ENCODE measurements at places on chromosomes 13 and 19. TPM values are rescaled to one million over a fixed set of nuclear protein-coding genes. Genes with fewer than 3 reads are reported as not detected.

Gene TUBA3C
- total RNA-seq: not detected

Gene EID2B
- total RNA-seq: 3.5 TPM

DNA sequence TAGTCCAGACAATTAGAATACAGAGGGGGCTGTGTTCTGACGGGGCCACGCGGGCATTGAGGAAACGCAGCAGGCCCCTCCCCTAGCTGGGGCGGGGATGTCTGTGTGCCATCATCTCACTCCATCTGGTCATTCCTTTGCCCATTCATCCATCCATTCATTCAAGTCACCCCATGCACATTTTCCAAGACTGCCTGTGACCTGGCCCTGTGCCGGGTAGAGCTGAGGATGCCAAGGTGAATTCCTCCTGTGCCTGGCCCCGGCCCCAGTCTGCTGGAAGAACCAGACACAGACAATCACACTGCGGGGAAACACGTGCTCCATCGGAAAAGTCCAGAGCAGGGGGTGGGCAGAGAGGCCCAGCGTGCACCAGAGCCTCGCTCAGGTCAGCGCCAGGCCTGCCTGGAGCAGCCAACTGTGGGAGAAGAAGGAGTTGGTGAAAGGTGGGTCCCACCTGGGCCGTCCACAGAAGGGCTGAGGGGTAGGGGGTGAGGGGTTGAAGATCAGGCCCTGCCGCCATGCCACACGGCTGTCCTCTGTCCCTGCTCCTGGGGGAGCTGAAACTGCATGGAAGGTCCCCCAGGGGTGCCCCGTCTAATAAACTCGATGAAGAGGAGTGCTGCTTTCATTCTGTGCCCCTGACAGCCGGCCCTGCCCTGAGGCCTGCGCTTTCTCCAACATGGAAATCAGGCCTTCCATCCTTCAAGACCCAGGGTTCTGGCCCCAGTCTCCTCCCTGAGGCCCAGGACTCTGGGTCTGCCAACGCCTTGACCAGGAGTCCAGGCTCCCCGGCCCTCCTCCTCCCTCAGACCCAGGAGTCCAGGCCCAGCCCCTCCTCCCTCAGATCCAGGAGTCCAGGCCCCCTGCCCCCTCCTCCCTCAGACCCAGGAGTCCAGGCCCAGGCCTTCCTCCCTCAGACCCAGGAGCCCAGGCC, 1.6 kb upstream of the CACNG6 start:
- no peak for DNase-seq

Gene PABPC3
- total RNA-seq: 0.64 TPM

DNA sequence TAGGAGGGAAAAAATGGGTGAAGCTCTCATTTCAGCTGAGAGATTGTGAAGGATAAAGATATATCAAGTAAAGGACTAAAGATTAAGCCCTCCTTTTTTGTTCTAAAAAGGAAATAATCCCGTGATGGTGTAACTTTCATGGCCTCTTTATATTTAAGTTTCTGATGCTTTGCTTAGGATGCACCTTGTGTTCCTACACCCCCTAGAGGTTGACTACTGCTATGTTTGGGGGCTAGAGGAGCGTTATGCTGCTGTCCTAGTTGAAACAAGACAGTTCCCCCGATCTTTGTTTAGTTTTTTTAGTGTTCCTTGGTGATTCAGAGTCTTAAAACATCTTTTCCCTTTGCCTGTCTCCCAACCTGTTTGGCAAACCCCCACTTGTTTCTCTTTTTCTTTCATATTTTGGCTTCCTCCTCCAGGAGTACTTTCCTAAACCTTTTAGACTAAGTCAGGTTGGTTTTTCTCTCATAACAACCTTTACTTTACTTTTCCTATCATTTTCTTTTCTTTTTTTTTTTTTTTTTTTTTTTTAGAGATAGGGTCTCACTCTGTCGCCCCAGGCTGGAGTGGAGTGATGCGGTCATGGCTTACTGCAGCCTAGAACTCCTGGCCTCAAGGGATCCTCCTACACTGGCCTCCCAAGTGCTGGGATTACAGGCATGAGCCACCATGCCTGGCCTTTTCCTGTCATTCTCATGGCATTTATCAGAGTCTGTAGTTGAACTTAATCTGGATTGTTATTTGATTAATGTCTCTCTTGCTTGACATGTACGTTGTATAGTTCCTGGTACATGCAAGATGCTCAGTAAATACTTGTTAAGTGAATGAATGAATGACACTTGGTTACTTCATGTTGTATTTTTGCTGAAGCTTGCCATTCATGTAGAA, 2.8 kb downstream of the UBA2 start:
- peak; percentile 51 for DNase-seq

Gene LILRA2
- total RNA-seq: not detected

GRCh38 chr13:70960841-70961443, 852.7 kb upstream of the KLHL1 start:
- DNase-seq: no peak

DNA sequence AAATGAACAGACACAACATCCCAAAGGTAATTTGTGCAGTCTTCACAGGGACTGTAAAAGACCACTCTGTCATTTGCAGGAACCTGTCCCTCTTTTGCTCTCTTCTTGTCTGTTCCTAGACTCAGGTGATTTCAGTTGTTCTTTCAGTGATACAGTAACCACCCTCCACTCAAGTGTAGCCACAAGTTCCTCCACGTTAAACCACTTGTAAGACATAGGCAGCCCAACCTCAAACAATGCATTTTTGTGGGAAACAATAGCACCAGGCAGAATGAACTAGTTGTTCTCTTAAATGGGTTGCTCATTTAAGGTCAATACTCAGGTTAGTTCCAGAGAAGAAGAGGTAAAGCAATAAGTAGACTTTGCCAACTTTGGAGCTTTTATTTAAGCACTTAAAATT, 359.4 kb downstream of the MZT1 start:
- DNase-seq: no peak

DNA sequence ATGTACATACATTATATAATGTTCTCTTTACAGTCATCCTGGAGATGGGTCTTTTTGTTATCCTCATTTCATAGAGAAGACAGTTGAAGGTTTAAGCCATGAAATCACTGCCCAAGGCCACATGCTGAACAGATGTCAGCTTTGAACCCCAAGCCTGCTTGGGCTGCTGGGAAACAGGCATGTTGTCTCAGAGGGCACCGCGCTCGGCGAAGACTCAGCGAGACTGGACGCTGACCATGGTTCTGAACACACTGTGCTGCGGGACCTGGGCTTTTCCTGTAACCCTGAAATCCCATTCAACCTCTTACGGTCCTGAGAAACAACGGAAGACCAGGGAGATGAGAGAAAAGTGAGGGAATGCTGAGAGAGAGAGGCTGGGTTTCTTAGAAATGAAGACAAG, 27.3 kb downstream of the LRFN3 start:
- DNase-seq: peak; percentile 75

- peak; percentile 93 for DNase-seq
Observed at GRCh38 chr19:29610574-29611271, 4.6 kb downstream of the POP4 start.

Gene BCL2L12
- total RNA-seq: 79.6 TPM

DNA sequence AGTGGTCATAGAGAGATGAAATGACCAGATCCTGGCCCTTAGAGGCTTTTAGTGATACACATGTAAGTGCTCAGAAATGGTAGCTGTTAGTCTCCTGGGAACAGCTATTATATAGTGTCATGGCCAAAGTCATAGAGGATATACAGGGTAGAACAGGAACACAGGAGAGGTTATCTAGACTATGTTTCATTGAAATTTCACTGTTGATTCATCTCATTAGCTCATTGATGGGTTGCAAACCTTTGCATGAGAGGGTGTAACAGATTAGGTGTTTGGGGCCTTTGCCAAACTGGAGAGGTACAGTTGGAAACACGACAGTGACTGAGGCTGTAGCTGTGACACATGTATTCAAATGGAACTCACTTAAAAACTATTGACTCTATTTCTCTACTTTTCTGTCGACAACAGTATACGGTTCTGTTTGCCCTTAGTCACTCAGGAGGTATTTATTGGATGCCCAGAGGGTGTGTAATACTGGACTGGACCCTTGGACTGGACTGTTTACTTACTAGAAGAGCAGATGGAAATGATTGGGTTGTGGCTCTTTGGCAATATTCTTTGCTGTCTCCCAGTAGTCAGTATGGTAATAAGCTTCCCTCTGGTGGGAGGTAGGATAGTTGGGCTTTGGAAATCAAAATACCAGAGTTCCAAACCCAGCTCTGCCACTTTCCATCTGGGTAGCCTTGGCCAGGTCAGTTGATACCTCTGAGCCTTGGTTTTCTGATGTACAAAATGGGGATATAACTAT, 29.8 kb downstream of the ARHGAP35 start:
- no peak for DNase-seq

- DNase-seq: peak; percentile 18
Observed at GRCh38 chr13:21060338-21061028, 903 bp downstream of the LATS2 start.

- DNase-seq: peak; percentile 60
Observed at GRCh38 chr19:46919324-46919723, 58.5 kb downstream of the ARHGAP35 start.

- no peak for DNase-seq
Observed at GRCh38 chr19:48310227-48310626, 15.1 kb upstream of the EMP3 start.

- DNase-seq: no peak
Observed at GRCh38 chr13:90746230-90746629, 601.3 kb upstream of the MIR17HG start.

Gene SHANK1
- total RNA-seq: not detected

Gene SIAH3
- 0.18 TPM for total RNA-seq

Gene SMIM44
- total RNA-seq: not detected

DNA sequence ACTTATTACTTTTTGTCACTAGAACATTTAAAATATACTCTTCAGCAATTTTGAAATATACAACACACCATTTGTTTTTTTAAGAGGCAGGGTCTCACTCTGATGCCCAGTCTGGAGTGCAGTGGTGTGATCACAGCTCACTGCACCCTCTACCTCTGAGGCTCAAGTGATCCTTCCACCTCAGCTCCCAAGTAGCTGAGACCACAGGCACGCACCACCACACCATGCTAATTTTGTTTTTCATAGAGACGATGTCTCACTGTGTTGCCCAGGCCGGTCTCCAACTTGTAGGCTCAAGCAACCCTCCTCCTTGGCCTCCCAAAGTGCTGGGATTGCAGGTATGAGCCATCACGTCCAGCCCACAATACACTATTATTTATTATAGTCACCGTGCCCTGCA, 2.6 kb downstream of the IGFL2 start:
- no peak for DNase-seq

DNA sequence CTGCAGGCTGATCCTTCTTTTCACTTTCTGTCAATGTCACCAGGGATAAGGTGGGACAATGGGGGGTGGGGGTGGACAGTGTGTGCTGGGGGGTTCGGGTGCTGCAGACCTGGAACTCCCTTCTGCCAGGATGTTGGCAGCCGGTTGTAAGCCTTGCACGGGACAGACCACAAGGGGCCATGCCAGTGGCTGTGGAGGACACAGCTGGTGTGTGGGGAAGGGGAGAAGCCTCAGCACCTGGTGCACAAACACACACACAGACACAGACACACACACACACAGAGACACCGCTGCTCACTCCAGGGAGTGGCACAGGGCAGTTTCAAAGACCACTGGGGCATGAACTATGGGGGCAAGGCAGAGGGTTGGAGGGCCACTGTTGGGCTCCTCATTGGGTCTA, 3.6 kb downstream of the F2RL3 start:
- no peak for DNase-seq

DNA sequence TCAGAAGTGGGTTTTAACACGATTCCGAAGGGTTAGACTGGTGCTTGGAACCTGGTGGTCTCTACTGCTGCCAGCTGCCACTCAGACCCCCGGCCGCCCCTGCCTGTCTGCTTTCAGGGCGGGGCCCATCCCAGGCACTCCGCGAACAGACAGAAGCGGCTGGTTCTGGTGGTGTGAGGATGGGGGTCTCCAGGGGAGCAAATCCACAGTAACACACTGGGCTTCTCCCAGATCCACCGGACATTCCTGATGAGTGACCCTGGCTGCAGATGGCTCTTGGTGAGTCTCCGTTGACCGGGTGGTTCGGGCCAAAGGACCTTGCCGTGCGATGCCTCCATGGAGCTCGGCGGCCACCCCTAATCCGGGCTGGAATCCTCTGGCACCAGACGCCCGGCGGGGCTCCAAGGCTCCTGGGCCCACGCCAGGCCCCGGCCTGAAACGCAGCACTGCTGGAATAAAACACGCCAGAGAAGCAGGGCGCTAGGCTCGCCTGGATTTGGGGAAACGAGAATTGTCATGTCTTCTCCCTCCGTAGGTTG, 2.1 kb upstream of the PTBP1 start:
- DNase-seq: no peak

Gene BEST2
- not detected for total RNA-seq

- no peak for DNase-seq
Observed at GRCh38 chr19:30064348-30064699, 122.3 kb downstream of the URI1 start.

Gene IL17D
- total RNA-seq: 0.19 TPM

DNA sequence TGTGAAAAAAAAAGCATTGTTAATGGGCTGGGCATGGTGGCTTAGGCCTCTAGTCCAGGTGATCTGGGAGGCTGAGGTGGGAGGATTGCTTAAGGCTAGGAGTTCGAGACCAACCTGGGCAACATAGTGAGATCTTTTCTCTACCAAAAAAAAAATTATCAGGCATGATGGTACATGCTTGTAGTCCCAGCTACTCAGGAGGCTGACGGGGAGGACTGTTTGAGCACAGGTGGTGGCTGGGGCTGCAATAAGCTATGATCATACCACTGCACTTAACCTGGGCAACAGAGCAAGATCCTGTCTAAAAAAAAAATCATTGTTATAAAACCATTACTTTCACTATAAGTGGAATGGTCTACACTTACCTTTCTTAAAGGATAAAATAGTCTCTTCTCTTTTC, 30.4 kb downstream of the GPC6 start:
- DNase-seq: no peak
